ENCODE measurements at places on chromosomes 12 and 14. TPM values are rescaled to one million over a fixed set of nuclear protein-coding genes. Genes with fewer than 3 reads are reported as not detected.

SLC25A47 gene
- total RNA-seq = 0.33 TPM

P2RX2 gene
- total RNA-seq = not detected

PTPN21 gene
- total RNA-seq = 9.6 TPM

KIF5A gene
- total RNA-seq = not detected

TAS2R8 gene
- not detected for total RNA-seq

PTGDR gene
- not detected for total RNA-seq

GPRC5D gene
- not detected for total RNA-seq

DNAH10 gene
- under 0.01 TPM for total RNA-seq

CNPY2 gene
- total RNA-seq = 107 TPM

CD69 gene
- 1.8 TPM for total RNA-seq

PLA2G1B gene
- not detected for total RNA-seq

GLI1 gene
- not detected for total RNA-seq

TPPP2 gene
- not detected for total RNA-seq

PAWR gene
- total RNA-seq = 95.7 TPM

GLT8D2 gene
- total RNA-seq = 0.76 TPM

VEZT gene
- total RNA-seq = 135 TPM

DPF3 gene
- 4.2 TPM for total RNA-seq
